ENCODE measurements at places on chromosomes 12 and 14.

DNA sequence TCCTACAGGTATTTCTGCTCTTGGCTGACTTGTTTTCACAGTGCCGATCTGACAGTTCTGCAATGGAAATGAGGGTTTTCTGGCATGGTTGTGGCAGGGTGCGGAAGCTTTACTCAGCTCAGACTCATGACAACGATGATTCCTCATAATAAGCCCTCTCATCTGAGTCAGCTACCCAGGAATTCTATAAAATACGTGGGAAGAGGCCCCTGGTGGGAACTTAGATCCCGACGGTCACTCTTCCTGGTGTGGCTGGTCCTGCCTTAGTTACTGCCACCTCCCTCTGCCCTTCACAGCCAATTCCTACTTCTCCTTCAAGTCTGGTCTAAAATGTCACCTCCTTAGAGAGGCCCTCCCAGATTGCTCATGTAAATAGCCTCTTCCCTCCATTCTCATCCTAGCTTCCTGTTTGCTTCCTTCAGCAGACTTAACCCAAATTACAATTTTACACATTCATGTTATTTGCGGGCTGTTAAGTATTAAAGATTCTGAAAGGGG is 104.2 kb upstream of the MAP1LC3B2 start:
- peak; percentile 93 for DNase-seq

GRCh38 chr12:125583071-125583470 is 517.8 kb downstream of the AACS start:
- DNase-seq, result no peak

DNA sequence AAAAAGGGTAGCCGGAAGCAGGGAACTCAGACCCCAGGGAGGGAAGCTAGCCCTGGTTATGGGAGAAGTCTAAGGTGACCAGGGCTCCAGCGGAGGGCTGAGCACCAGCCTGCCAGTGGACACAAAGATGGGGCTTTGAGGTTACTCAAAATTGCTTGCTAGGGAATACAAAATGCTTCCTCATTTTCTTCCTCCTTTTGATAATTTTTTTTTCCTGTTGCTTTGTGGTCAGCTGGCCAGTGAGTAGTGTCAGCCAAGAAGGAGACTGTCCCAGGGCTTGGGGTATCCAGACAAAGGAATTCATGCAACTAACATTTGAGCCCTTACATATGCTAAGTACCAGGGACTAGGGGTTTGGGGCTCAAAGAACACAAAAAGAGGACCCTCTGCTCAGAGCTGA is 206.2 kb downstream of the PPM1H start:
- no peak for DNase-seq

DNA sequence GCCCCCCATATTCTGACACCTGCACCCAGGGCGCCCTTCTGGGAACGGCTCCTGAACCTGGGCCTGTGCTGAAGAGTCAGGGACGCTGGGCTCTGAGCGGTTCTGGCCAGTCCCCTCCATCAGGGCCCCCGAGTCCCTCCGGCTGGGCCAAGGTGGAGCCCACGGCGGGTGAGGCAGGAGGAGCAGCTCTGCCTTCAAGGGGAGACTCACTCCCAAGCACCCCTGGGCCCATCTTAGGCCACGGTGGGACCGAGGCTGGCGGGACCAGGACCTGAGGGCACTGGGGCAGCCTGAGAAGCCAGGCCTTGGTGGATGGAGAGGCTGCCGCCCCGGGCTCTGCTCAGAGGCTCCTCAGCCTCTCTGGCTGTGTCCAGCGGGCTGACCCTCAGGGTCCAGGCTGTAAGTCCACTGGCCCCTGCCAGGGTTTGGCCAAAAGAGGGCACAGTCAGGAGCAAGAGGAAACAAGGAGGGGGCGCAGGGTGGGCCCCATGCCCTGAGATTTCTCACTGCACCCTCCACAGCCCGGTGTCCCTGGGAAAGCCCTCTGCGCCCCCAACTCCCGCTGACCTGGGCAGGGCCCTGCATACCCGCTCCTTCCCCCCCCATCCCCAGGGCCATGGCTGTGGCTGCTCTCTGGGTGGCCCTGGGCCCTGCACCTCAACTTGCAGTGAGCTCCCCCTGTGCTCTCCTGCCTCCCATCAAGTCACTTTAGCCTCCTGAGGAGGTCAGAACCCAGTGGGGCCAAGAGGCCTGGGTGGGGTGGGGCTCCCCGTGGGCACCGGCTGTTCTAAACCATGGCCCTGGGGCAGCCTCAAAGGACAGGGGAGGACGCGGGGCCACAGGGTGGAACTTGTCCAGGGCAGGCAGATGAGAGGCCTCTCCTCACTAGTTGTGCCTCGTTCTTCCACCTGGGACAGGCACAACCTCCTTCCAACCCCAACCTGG is 266.4 kb upstream of the SFSWAP start:
- DNase-seq, result no peak

DNA sequence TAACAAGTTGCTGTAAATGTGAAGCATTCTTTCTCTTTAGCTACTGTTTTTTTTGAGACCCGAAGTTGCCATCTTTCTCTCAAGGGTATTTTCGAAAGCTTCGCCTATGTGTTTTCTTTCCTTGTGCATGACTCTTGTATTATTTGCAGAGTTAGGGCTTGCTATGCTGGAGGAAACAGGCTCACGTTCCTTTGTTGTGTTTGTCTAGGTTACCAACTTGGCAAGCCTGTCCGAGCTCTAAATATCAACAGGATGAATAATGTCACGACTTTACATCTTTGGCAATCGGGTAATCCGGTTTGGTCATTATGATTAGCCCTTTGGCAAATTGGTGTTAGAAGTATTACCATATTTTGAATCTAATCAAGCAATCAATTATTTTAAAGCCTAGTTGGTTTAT is 15.9 kb upstream of the ATP6V0A2 start:
- DNase-seq, result no peak

Data from stromal cell of bone marrow (primary cell).